Foreskin keratinocyte (primary cell): ENCODE measurements at places on chromosomes 11 and 22.

DNA sequence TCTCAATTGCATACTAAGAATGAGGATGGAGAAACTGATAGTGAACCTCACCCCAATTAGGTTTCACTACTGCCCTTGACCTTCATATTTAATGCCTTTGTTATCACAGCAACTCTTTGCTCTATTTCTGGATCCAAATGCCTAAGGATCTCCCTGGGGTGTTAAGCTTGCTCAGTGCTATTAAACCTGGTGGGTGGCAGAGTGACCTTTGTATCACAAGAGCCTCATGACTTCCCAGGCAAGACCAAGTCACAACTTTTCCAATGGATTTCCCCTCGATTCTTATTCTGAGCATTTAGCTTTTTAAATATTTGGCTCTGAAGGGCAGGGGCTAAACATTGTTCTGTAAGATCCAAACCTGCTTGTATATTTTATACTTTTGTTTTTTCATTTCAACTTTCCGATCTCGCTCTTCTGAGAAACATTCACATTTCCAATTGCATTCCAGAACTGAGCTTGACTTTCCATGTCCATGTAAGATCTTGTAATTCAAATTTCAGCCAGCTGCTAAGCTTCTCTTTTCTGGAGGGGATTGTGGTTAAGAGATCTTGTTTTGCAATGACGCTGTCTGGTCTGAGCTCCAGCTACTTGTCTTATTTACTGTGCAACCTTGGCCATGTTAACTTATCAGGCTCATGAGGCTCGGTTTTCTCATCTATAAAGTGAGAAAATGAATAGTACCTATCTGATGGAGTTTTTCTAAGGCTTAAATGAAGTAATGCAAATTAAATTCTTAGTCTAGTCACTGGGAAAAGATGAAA lies 6.4 kb upstream of the EHF start:
- no peak for DNase-seq

DNA sequence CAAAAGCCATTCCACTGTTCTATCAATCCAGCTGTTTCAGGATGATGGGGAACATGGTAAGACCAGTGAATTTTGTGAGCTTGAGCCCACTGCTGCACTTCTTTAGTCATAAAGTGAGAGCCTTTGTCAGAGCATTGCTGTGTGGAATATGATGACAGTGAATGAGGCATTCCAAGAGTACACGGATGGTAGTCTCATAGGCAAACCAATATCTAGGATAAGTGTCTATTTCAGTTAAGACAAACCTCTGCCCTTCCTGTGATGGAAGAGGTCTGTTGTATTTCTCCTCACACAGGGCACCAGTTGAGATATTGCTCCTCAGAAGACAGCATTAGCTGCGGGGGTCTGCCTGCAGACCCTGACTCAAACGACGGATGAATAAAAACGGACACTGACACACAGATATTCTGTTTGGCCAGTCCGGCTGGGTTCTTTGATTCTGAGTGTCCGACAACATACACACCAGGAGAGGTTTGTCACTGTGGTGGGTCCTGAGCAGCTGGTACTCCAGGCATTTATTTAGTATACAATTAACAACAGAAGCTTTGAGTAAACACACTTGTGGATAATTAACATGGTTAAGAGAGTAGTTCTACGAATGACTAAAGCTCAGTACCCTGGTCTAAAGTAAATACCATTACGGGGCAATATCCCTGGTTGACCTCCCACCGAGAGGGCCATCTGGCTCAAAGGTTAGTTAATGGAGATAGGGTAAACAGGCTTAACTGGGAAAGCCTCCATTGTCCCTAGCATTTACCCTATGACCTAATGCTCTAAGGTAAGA lies 121.7 kb downstream of the ZNF280B start:
- no peak for DNase-seq

- DNase-seq: peak; percentile 73
These were observed 435.4 kb downstream of the TMEM135 start for GRCh38 chr11:87473174-87473573.

DNA sequence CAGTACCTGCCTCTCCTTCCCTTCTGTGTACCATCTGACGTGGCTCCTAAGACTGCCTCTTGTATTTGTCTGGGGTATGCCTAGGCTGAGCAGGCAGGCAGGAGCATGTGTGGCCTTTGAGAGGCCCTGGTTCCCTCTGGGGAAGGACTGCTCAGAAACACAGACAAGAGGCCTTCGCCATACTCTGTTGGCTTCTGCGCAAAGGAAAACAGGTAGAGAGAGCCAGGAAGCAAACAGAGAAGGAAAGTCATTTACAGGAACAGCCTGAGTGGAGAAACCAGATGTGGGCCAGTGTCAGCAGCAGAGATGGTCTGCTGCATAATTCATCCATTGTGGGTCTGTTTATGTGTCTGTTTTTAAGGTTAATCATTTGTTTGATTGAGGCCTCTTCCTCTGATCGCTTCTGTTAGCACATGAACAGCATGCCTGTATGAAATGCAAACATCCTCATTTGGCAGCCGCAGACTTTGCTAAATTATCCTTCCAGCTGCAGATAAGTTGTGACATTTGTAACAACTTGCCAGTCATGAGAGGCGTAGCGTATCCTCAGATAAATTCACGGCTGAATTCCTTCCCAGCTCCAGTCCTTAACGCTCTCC lies 119.4 kb downstream of the GALNT18 start:
- DNase-seq: peak; percentile 32

DNA sequence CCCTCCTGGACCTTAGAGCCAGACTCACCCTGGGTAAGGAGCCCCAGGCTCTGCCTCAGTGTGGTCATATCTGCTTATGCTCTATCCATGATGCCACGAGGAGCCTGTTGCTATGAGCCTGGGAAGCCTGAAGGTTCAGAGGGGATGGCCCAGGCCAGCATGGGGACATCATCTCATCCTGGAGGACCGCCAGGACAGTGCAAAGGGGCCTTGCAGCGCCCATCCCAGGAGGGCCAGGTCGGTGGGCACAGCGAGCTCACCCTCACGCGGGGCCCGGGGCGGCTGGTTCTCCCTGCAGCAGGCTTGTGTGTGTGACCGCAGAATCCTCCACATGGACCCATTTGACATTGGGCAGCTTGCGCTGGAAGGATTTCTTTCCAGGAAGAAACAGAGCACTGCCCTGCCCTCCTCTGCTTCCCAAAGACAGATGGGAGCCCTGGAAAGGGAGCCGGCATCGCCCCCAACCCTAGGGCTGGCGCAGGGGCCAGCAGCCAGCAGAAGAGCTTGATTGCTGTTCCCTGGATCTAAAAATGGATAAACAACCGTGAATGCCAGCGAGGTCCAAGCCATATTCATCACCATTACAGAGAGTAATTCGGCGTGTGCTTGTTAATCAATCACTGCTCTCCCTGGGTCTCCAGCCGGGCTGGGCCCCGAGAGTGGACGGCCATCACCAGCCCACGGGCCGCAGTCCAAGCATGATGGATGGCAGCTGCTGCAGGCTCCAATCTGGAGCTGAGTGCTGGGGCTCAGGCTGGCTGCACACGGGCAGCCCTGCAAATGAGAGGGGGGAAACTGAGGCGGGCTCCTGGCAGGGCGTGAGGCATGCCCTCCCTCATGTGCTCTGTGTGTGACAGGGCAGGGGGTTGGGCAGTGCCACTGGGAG lies 739.7 kb downstream of the BRD1 start:
- DNase-seq: no peak

DNA sequence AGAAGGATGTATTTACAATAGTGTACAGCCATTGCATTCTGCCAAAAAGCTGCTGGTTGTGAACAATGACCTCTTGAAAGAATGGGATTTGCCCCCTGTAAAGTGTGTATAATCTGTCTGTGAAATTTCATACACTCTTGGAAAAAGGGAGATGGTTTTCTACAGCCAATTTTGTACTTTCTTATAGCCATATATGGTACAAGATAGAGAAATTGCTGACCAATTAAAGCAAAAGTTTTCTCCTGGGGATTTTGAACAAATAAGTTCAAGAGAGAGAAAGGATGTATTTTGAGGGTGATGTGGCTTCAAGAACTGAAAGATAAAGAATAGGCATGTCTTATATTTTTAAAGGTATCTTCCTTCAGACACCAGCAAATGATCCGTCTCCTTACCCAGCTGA lies 211.0 kb downstream of the NAV2 start:
- no peak for DNase-seq

DNA sequence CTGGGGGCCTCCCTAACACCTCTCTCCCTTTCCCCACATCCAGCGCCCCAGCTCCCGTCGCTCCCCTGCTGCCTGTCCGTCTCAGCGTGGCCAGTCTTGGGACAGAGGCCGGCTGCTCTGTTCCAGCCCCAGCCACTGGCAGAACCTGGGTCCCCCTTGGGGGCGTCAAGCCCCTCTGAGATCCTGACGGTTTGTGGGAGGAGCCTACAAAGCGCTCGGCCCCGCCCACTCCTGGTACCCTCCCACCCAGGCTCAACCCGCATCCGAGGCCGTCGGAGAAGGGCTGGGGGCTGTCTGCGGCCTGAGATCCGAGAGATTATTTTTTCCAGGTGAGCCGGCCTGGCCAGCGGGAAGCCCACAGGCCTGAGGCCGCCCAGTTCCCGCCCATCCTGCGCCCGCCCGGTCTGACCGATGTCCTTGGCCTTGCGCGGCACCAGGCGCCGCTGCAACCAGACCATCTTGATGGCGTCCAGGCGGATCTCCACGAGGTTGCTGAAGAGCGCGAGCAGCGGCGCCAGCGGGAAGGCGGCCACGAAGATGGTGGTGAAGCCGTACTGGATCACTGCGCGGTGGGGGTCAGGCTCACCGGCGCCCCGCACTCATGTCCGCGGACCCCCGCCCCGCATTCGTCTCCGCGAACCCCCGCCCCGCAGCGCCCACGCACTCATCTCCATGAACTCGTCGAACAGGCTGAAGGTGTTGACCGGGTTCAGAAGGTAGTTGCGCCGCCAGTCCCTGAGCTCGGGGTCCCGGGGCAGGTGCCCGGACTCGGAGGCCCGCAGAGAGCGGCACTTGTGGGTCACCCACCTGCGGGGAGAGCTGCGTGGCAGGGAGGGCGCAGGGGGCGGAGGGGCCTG lies 5.5 kb upstream of the SIGIRR start:
- no peak for DNase-seq

DNA sequence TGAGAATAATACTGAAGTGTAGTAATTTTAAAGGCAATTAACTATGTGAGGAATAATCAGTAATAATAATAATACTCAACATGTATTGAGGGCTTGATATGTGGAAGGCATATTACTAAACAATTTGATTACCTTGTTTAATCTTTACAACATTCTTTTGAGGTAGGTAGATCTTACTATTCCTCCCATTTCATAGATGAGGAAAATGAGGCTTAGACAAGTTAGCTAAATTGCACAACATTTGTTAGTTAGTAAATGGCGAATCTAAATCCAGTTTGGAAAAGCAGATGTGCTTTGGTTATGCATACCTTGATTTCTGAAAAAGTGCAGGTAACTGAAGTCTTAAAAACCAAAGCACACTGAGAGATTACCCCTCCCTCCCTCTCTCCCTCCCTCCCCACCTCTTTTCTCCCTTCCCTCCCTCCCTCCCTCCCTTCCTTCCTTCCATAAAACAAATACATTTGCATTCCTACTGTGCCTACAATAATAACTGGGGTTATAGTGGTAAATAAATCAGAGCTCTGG lies 93.1 kb upstream of the MTMR2 start:
- DNase-seq: no peak

- no peak for DNase-seq
These were observed 24.5 kb downstream of the RPUSD4 start for GRCh38 chr11:126186708-126187529.
